Substantia nigra (tissue), 51 donors: ENCODE measurements at places on chromosomes 11 and 22.

GRCh38 chr22:20584872-20585638, 77.6 kb downstream of the MED15 start:
- peak; percentile 68 for DNase-seq

GRCh38 chr11:130737866-130738431, 178.3 kb downstream of the SNX19 start:
- DNase-seq = no peak

DNA sequence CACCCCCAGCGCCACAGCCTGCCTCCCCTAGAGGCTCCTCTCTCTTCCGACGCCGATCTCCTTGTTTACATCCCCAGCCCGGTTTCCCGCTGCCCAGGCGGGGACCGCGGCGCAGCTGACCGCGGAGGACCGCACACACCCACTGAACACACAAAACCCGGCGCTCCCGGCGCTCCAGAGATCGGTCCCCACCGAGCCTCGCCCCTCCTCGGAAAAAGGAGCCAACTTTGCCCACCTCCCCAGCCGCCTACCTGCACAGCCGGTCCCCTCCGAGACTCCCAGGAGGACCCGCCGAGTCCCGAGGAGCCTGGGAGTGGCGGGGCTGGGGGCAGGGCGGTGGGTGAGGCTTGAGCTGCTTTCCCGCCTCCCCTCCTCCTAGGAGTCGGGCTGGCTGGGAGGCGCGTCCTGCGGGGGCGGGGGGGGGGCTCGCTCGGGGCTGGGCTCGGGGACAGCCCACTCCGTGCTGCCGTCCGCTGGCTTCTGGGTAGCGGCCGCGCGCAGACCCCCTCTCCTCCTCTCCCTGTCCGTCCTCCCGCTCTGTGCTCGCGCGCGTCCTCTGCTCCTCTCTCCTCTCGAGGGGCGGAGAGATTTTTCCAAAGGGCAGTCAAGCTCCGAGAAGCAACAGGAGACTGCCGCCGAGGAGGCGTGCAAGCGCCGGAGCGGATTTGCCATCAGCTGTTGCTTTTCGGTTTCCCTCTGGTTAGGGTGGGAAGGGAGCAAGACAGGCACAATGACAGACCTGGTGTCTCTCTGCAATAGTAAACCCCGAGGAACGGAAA, at the start of gene FXYD6:
Gene FXYD6, minus strand, starts transcription at position 318 of the 779 bp plus-strand sequence. CDS start 33,882 bp downstream, outside the sequence.
- DNase-seq = no peak

GRCh38 chr11:33268945-33269540, 11.9 kb downstream of the HIPK3 start:
- DNase-seq = no peak

DNA sequence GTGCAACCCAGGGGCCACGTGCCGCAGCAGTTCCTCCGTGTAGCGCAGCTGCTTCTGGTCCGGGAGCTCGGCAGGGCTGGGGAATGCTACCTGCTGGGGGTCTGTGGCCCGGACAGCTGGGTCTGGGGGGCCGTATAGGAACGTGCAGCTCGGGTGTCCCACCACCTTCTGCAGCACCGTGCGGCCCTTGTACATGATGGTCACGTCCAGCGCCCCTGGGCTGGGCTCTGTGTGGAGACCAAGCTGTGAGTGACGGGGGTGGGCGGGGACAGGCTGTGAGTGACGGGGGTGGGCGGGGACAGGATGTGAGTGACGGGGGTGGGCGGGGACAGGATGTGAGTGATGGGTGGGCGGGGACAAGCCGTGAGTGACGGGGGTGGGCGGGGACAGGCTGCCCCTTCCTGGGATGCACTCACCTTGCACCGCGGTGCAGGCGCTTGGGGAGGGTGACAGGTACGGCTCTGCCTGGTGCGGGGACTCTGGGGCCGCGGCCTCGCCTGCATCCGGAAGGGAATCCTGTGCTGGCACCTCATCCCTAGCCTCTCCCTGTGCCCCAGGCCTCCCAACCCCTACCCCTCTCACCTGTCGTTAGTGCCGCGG, 2.3 kb downstream of the IRF7 start:
- DNase-seq = no peak

- DNase-seq = no peak
Observed at GRCh38 chr11:117620659-117621058, 176.4 kb downstream of the DSCAML1 start.

DNA sequence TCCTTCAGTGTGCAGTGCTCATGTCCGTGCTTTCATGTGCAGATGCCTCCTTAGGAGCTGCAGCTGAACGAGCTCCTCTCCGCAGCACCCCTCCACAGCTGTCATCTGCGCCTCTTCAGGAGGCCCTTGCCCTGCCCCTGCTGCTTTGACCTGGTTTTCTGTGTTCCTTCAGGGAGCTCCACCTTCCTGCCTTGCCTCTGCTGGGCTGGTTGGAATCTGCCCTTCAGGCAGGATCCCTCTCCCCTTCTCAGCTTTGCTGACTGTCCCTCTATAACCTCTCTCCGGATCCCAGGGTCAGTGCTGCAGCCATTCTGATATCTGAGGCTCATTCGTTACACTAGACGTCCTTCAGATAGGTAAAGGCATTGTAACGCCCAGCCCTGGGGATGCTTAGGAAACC, 67.9 kb downstream of the SCN3B start:
- no peak for DNase-seq

DNA sequence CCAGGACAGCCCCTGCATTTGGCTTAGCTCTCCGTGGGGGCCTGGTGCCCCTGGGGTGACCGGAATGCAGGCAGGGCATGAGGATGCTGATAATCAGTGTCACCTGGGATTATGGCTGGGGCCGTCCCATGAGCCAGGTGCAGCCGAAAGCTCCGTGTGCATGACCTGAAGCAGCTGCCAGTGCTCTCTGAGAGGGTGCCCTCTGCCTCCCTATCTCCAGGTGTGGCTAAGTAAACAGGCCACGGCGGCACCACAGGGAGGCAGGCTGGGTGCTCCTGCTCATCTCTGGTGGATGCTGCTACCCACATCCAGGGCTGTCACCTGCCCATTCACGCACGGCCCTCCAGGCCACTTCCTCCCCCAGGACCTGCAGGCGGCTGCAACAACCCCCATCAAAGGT, 29.8 kb downstream of the DUSP8 start:
- no peak for DNase-seq

DNA sequence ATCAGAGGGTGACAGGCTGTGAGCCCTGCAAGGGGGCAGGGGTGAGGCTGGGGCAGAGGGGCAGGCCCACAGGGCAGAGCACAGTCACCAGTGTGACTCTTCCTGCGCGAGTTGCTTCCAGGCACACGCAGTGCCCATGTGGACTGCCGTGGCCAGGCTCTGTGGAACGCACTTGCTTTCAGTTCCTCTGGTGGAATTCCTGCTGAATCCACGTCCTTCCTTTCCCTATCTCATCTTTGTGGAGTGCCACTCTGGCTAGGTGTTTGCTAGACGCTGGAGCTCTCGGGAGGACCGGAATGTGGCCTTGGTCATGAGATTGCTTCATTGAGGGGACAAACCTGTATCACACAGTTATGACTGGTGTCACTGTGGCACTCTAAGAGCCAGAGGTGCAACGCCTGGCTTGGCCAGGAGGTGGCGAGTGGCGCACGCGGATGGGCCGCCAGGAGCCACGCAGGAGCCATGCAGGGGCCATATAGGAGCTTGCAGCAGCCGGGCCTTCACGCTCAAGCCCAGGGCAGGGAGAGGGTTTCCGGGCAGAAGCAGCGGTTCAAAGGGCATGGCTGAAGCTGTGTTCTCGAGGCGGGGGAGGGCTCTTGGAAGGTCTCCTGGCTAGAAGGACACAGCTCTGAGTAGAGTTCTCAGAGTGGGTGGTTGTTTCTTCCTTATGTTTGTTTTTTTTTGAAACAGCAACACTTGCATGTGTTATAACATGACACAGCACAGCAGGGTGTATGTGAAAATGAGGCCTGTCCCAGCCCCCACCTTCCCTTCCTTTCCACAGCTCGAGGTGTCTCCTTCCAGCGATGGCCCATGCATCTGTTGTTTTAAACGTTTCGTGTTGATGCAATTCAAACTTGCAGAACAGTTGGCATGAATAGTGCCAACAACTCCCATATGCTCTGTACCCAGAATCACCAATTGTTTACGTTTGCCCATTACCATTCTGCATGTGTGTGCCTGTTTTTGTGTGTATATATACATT, 36.2 kb downstream of the TBC1D22A start:
- DNase-seq = peak; percentile 42

DNA sequence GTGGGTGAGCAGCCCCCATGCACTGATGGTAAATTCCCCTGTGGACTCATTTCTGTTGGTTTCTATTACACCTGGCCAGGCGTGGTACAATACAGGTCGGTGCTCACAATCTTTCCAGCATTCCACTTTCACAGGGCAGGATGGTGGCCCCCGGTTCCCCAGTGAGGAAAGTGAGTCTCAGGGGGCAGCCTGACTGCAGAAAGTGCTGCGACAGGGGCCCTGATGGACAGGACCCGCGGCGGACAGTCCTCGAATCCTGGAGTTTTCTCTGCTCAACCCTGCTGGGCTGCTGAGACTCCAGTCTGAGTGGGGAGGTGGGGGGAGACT, 3.1 kb upstream of the PGGHG start:
- DNase-seq = no peak

DNA sequence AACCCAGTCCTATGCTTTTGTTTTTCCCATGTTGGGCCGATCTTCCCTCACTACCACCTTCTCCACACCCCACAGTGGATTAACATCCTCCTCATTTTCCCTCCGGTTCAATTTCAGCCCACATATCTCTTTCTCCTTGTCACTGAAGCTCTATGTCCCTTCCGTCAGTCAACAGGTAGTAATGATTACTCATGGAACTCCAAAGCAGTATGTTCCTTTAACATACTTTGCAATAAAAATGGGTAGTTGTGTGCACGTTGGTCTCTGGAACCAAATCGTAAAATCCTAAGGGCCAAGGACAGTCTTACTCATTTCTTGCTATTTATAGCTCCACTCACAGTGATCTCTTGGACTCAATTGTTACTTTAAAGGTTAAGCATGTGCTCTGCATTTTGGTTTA, 20.2 kb downstream of the AMOTL1 start:
- no peak for DNase-seq

DNA sequence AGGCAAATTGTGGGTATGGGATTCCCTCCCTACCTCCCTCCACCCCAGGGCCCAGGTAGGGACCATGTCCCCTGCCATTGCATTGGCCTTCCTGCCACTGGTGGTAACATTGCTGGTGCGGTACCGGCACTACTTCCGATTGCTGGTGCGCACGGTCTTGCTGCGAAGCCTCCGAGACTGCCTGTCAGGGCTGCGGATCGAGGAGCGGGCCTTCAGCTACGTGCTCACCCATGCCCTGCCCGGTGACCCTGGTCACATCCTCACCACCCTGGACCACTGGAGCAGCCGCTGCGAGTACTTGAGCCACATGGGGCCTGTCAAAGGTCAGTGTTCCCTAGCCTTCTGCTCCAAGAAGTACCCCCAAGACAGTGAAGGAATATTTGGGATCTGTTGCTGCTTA, at the start of gene TOMT:
Gene TOMT, plus strand, starts transcription at position 37 of the 400 bp plus-strand sequence. Its CDS starts 28 bp downstream, at position 65.
- no peak for DNase-seq

- DNase-seq = no peak
Observed at GRCh38 chr11:36098853-36099375, 155.1 kb downstream of the LDLRAD3 start.

- DNase-seq = no peak
Observed at GRCh38 chr11:126888115-126888712, 112.4 kb downstream of the KIRREL3 start.

- DNase-seq = no peak
Observed at GRCh38 chr11:70078095-70078780, at the start of gene ANO1. ANO1 (plus strand) TSS chr11:70078317; CDS start chr11:70078607, 290 bp downstream.

- no peak for DNase-seq
Observed at GRCh38 chr11:87173185-87174039, 135.7 kb downstream of the TMEM135 start.

- DNase-seq = no peak
Observed at GRCh38 chr11:125304876-125305275, 140.3 kb downstream of the PKNOX2 start.

DNA sequence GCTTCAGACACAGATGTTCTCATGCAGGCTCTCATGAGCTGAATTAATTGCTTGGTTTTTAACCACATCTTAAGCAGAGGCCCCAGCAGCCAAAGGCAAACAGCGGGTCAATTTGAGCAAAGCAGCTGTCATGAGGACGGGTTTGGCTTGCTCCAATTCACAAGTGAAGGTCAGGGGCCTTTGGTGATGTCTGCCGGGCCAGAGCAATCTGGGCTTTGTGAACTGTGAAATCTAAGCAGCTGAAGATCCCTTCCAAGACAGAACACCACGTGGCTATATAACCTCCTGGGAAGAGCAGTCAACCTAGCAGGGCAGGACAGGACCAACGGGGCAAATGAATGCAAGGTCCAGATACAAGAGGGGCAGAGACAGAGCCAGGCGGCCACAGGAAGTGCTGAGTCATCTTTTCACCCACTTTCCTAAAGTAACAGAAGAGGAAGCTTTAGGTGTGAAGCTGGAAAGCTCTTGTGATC, 187.3 kb upstream of the B3GAT1 start:
- no peak for DNase-seq

GRCh38 chr11:124681421-124681820, 7.7 kb downstream of the SPA17 start:
- DNase-seq = no peak

- DNase-seq = no peak
Observed at GRCh38 chr11:104451197-104451893, 287.4 kb upstream of the PDGFD start.

GRCh38 chr11:9849389-9849788, 185.5 kb downstream of the SWAP70 start:
- no peak for DNase-seq

DNA sequence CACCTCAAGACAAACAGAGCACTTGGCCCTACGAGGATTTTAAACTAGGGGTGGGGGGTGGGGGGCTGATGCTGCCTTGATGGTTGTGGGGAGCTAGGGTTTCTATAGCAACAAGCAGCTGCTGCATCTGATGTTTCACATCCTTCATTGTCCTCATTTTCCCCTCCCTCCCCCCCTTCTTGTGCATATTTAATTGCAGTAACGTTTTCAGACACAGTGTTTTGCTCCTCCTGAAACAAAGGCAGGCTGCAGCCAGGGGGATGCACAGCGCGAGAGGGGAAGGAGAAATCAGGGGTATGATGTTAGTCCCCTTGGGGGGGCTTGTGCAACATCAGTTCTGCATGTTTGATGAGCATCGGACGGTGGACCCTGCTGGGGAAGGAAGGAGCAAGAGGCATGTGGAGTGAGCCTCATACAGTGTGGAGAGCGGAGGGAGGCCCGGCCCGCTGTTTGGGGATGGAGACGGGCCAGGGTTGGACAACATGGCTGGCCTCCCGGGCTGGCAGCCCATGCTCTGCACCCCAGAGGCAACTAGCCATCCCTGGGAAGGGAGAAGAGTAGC, 208.3 kb downstream of the CEP164 start:
- DNase-seq = peak; percentile 68

- DNase-seq = no peak
Observed at GRCh38 chr11:60939301-60939700, 12.7 kb downstream of the SLC15A3 start.
